ENCODE measurements at places on chromosomes 2 and 18.

GRCh38 chr2:124213977-124214587 lies 189.0 kb downstream of the CNTNAP5 start:
- no peak for DNase-seq

GRCh38 chr2:6444514-6444913 lies 421.2 kb downstream of the CMPK2 start:
- DNase-seq: no peak

- DNase-seq: no peak
Observed at GRCh38 chr18:77749089-77749488, 499.4 kb downstream of the GALR1 start.

GRCh38 chr18:48493434-48494230 lies 45.2 kb upstream of the CTIF start:
- DNase-seq: no peak

- DNase-seq: no peak
Observed at GRCh38 chr2:191244350-191244749, 854 bp upstream of the MYO1B start.

- DNase-seq: no peak
Observed at GRCh38 chr2:112728378-112729175, 7.8 kb downstream of the NT5DC4 start.

DNA sequence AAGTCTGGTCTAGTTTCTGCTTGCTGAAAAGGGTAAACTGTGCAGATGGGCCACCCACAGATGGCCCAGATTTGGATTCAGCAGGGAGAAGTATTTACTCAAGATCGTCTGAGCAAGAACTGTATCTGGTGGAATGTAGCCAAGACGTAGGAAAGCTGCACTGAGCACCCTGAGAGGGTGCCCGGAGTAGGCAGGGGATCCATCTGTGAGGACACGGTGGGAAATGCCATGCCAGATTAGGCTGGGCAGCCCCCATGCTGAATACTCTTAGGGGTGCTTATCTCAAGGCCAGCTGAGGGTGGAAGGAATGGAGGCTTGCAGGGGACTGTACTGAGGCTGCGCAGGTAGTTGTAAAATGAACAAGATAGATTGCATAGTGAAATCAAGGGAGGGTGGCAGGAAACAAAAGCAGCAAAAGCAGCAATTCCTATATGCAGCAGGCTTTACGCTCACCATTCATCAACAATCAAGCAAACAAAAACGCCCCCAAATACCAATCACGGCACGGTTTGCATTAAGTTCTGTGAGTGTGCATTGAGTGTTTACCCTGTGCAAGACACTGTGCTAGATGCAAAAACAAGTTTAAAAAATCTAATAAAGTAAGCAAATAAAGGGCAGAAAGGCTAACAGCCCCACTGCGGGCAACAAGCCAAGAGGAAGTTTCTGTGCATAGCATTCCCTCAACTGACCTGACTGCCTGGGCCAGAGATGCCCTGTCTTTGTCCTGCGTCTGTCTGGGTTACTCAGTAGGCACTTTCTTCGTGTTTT lies 32.2 kb upstream of the LPIN2 start:
- no peak for DNase-seq

- no peak for DNase-seq
Observed at GRCh38 chr2:126507425-126507911, 148.5 kb upstream of the GYPC start.

- DNase-seq: no peak
Observed at GRCh38 chr2:159053161-159054031, 85.0 kb downstream of the TANC1 start.
